ENCODE measurements at places on chromosomes 11 and 22.

GRCh38 chr11:123072762-123073161 is 10.8 kb upstream of the HSPA8 start:
- DNase-seq = no peak

DNA sequence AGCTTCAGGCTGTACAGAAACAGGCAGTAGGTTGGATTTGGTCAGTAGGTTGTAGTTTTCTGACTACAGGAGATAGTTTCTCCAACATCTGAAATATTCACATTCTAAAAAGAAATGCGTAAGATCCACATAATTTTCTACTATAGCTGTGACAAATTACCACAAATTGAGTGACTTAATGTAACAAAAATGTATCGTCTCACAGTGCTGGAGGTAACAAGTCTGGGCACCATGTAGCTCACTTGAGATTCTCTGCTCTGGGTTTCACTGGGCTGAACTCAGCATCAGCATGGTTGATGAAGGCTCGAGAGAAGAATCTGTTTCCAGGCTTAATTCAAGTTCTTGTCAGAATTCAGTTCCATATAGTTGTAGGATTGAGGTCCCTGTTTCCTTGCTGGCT is 350.9 kb upstream of the CCDC179 start:
- no peak for DNase-seq

DNA sequence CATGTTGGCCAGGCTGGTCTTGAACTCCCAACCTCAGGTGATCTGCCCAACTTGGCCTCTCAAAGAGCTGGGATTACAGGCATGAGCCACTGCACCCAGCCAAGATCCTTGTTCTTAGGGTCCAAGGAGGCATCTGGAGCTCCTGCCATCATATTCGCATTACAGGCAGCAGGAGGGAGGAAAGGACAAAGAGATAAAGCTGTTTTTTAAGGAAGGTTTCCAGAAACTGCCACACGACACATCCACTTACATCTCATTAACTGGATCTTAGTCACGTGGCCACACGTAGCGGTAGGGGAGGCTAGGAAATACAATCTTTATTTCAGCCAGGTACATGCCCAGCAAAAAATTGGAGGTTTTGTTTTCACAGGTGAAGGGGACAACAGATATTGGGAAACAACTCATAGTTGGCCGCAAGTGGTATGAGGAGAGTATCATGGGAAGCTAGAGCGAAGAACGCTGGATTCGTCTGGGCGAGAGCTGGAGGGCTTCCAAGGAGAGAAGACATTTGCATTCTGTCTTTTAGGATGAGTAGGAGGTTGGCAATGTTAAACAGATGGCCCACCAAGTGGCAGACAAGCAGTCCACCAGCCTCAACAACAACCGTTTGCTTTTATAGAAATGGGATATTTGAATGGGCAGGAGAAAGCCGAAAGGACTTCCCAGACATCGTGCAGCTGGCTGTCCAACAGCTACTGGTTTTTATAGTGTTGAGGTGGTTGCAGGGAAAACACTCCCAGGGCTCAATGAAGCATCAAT is 39.2 kb upstream of the DMC1 start:
- DNase-seq = no peak

GRCh38 chr11:83021780-83022125 is 49.9 kb downstream of the RAB30 start:
- DNase-seq = no peak

DNA sequence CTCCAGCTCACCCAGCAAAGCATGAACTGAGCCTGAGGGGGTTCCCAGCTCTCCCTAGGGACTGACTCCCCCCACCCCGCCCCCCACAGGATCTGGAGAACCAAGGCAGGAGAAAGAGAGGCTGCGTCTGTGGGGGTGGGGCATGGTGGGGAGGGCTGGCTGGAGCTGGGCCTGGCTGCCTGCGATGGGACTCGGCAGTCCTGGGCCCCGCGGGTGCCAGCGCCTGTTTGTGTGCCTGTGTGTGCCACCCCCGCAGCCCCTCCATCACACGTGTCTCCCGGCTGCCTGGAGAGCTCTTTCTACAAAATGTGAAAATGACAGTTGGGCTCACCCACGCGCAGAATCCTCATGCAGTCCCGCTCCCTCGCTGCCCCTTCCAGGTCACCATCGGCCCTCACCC is 46.8 kb downstream of the CACNA1I start:
- no peak for DNase-seq

DNA sequence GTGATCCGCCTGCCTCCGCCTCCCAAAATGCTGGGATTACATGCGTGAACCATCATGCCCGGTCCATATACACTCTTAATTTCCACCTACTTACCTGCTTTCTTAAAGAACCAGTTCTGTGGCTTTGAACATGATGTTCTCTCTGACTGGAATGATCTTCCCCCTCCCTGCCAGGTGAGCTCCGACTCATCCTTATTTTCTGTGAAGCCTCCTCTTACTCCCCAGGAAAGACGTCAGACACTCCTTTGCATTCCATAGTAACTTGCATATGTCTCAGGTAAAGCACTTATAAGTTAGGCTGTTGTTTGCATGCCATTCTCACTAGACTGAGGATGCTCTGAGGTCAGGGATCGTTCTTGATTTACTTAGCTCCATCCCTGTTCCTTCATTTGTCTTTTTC is 91.8 kb upstream of the RAB1B start:
- no peak for DNase-seq

DNA sequence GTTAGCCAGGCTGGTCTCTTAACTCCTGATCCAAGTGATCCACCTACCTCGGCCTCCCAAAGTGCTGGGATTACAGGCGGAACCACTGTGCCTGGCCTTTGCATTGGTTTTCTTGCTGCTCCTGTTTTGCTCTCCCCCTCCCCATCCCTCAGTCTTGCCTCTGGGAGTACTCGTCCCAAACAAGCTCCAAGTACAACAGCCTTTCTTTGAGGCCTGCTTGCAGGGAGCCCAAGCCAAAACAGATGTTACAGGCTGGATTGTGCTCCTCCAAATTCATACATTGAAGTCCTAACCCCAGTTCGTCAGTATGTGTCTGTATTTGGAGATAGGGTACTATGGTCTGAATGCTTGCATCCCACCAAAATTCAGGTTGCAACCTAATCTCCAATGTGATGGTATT is 8.6 kb downstream of the IGLL1 start:
- no peak for DNase-seq

DNA sequence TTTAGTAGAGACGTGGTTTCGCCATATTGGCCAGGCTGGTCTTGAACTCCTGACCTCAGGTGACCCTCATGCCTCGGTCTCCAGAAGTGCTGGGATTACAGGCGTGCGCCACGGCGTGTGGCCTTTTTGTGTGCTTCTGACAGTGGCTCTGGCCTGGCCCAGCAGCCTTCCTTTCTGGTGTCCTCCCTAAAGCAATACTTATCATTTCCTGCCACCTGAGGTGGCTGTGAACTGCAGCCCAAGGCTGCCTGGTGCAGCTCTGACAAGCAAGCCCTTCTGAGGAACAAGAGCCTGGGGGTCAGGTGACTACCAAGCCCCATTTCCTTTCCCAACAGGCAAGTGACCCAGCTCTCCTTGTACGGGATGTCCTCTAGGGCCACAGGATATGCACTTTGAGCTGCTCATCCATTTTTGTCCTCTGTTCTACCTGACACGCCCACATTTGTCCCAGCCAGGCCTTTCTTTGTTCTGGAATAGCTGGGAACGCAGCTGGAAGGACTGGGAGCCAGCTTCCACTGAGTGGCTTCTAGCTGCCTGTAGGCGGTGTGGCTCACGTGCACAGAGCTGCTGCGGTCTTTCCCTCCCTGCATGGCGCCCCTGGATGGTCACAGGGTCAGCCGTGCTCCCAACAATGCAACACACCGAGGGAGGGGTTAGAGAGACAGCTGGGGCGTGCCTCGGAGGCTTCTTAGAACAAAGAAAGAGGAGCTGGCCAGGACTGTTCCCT is 12.3 kb upstream of the BID start:
- DNase-seq = no peak

- DNase-seq = no peak
Observed at GRCh38 chr11:47399860-47400767, 8.3 kb upstream of the SLC39A13 start.

Data from AG09309 (cell line).